ENCODE measurements at places on chromosomes 6 and 20.
A peak's percentile ranks its signal among the peaks of the same experiment; 100 is the strongest.

GRCh38 chr20:44776980-44777379, 31.3 kb downstream of the KCNK15 start:
- DNase-seq = no peak

DNA sequence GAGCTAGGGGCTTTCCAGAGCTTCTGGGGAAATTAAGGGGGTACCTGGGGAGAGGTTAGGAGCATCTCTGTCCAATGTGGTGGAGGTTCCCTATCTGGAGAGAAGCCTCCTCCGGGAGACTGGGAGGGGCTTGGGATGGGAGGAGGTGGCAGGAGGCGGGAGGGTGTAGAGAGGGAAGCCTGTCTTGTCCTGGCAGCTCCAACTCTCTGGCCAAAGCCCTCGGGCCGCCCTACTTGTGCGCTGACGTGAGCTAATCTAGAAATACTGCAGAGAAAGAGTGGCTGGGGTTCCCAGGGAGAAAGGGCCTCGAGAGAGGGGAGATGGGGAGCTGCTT, 1.6 kb upstream of the SLC32A1 start:
- DNase-seq = no peak

DNA sequence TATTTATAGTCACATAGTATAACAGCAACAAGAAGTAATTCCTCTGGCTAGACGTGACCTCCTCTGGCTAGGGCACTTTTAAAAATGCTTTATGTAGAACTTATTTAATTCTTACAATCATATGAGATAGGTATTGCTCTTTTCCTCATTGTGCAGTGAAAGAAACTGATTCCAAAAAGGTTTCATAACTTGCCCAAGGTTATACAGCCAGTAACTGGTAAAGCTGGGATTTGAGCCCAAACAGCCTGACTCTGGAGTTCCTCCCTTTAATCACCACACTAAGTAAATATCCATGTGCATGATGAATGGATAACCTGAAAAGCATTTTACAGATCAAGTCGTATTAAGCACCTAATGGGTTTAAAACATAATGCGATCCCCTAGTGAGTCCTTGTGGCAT, 214.6 kb downstream of the PRL start:
- DNase-seq = no peak

DNA sequence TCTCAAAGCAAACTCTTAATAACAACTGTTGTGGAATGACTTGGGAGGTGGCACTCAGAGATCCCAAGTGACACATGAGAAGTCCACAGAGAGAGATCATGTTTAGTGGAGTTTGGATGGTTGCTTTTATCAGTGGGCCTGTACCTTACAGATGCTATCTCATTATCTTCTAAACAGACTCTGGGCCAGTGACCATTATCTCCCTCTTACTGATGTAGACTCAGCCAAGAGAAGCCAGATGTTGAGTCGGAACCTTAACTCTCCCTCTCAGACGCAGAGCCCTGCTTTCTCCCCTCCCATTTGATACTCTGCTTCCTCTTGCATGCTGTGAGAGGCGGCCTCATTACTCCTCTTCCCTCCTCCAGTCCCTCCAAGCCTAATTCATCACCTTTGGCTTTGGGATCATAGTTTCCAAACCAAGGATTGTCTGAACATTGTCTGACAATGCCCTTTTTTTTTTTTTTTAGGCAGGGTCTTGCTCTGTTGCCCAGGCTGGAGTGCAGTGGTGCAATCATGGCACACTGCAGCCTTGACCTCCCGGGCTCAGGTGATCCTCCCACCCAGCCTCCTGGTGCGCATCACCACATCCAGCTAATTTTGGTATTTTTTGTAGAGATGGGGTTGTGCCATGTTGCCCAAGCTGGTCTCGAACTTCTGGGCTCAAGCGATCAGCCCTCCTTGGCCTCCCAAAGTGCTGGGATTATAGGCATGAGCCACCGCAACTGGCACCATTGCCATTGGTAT, 4.5 kb upstream of the DDR1 start:
- DNase-seq = no peak

GRCh38 chr6:39213195-39213920, 15.9 kb downstream of the KCNK5 start:
- DNase-seq = no peak

DNA sequence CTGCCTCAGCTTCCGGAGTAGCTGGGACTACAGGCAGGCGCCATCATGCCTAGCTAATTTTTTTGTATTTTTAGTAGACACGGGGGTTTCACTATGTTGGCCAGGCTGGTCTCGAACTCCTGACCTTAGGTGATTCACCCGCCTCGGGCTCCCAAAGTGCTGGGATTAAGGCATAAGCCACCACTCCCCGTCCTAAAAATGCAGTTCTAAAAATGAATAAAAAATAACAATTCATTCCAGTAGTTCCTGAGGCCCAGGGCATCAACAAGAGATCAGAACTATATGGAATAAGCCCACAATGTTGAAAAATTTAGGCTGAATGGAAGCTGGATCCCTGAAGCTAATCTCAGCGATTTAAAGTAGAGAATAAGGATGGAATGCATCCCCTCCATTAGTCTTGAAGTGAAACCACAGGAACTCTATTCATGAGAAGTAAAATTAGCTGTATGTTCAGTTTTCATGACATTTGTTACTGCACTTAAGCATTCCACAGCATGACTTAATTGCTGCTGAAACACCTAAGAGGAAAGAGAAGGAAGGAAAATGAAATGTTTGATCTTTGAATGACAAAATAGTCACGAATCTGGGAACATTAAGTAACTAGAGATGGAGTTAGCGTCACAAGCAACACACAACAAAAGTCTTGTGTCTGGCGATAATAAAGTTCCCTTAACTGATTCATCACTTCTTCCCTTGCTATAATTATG, 80.4 kb upstream of the RIPOR2 start:
- no peak for DNase-seq

GRCh38 chr6:97813889-97814567, 531.0 kb upstream of the MMS22L start:
- DNase-seq = no peak

GRCh38 chr6:151101161-151101815, 138.5 kb upstream of the AKAP12 start:
- DNase-seq = no peak

GRCh38 chr6:101086473-101086872, 205.3 kb upstream of the ASCC3 start:
- DNase-seq = no peak

- no peak for DNase-seq
Observed at GRCh38 chr6:162184465-162184864, 543.1 kb downstream of the PRKN start.

DNA sequence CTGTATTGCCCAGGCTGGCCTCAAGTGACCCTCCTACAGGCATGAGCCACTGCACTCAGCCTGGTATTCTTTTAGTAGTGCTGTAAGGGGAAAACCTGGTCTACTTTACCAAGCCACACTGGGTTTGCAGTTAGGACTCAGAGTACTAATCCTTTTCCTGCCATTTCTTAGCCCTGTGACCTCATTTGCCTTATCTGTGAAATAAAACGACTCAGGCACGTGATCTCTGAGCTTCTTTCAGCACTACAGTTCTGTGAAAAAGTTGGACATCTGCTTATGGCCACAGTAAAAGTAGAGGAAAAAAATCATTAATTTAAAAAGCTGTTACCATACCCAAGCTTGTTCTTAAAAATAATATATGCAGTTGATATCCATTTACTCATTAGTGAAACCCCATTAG, 1007.5 kb downstream of the KIF16B start:
- no peak for DNase-seq

DNA sequence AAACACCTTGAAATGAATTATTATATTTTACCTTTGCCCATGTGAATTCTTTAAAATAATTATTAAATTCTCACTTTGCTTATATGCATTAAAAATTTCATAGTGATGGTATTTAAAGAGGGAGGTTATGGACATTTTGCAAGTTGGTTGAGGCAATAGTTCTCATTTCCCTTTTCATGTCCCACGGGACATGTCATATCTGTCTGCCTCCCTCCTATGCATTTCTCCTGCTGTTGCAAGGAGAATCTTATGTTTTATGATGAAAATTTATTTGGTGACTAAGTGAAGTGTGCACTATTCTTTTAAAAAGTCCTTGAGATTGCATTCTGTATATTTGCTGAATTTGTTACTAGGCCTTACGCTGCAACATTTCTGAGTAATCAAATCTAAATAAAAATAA, 67.2 kb downstream of the UTRN start:
- no peak for DNase-seq

- no peak for DNase-seq
Observed at GRCh38 chr20:40551125-40551530, 137.9 kb downstream of the MAFB start.

- no peak for DNase-seq
Observed at GRCh38 chr6:140480852-140481251, 1106.4 kb upstream of the CITED2 start.

- no peak for DNase-seq
Observed at GRCh38 chr6:157584036-157584435, 203.0 kb downstream of the ZDHHC14 start.

DNA sequence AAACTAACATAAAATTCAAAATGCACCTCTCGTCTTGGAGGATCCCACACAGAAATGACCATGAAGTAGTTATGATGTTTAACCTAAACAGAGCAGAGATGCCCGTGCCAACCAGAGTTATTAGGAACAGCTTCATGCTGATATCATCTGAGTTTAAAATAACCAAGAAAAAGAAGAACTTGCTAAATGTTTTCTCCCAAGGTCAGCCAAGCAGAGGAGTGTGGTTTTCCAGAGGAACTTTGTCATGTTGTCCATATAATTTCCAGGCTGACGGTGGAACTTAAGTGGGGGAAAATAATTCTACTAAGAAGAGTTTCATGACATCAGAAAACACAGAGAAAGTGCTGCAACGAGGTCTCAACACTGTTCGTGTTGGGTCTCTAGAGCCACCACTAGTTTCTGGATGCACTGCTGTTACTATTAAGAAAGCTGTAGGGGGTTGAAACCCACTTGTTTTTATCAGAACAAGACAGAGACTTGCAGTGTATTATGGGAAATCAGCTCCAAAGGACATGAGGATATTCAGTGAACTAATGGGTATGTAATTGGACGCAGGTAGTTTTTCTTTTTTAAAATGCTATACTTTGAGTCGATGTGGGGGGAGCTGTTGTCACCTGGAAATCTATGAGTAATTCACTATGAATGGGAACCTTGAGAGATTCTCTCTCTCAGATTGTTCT, 5.2 kb downstream of the AGPAT4 start:
- DNase-seq = no peak

- no peak for DNase-seq
Observed at GRCh38 chr6:154602296-154602695, 91.8 kb upstream of the CNKSR3 start.

DNA sequence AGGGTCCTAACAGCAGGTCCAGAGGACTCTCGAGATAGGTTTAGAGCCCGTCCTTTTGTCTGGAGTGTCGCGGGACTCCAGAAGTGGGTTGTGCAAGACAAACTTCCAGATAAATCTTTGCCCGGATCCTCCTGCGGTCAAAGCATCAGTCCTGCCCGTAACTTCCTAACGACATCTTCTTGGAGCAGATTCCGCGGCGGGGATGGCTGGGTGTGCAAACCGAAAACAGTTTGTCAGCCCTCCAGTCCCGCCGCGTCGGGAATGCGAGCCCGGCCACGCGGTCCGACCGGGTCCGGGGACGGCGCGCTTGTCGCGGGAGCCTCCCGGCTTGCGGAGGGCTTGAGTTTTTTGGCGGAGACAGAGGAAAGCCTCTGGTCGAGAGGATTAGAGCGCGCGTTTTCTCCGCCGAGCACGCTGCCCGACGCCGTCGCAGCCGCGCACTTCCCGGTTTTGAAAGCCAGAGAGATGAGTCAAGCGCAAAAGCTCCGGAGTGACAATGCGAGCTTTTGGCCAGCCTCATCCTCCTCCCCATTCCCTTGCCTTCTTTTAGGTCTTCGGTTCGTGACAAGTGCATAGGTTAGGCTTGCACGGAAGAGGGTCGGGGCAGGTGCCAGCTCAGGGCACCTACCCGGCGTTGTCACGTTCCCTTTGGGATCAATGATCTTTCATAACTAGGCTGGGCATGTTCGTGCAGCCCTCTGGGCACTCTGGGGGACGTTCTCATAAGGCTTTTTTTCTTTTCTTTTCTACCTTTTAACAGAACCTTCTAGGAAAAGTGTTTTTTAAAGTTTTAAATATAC, 91.3 kb upstream of the PRDM1 start:
- DNase-seq = peak; percentile 47

GRCh38 chr6:30601815-30602641, 15.0 kb downstream of the PPP1R10 start:
- no peak for DNase-seq

DNA sequence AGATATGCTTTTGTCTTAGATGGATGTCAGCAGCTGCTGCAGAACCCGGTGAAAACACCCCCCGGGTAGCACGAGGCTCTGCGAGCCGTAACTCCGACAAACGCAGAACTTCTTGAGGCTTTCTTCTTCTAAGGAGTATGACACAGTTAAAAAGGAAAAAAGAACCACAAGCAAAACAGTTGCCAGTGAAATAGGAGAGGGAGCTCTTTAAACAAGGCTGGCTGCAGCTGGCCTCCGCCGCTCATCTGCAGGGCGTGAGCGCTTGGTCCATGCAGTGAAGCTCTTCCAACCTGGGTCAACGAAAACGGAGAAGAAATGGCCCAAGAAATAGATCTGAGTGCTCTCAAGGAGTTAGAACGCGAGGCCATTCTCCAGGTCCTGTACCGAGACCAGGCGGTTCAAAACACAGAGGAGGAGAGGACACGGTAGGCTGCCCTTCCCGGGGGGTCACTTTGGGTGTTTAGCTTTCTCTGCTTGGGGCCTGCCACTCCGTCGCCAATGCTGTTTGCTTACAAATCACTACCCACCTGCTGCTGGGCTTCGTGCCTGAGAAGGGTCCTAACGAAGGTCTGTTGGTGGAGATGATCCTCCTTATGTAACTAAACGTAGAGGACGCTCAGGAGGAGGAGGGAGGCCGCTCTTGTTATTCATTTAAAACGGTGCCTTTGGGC, 13.2 kb downstream of the SYTL3 start:
- DNase-seq = no peak

- peak; percentile 43 for DNase-seq
Observed at GRCh38 chr6:104771258-104771832, 88.4 kb downstream of the HACE1 start.

DNA sequence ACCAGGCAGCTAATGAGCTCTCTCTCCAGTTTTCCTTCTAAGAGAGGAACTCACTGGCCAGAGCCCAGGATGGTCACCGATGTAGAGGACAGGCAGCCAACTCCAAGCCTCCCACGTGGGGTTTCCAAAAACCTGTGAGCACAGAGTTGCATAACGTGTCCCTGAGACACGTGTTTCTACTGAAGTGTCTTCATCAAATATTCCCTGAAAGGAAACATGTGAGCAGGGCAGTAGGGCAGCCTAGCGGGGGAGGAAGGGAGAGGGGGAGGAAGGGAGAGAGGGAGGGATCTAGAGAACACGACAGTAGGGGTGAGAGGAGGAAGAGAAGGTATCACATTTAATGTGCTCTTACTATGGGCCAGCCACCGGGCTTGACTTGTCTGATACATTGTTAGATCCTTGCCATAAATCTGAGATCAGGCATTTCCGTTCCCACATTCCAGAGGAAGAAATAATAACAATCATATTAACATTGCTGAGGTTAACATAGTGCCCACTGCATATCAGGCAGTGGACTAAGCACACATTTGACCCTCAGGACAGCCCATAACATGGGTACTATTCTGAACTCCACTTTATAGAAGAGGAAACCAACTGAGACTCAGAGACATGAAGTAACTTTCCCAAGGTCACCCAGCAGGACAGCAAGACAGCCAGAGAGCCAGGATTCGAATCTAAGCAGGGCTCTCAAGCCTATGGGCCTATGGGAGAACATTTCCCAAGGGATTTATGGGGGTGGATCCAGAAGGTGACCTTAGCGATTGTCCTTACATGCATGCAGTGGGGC, 4.5 kb upstream of the SYS1 start:
- no peak for DNase-seq

- peak; percentile 39 for DNase-seq
Observed at GRCh38 chr20:44738813-44739477, 6.7 kb upstream of the KCNK15 start.

GRCh38 chr20:57301026-57301425, 28.6 kb upstream of the SPO11 start:
- DNase-seq = no peak

All from CD4-positive, alpha-beta memory T cell (primary cell).